ENCODE measurements at places on chromosomes 6 and 20.

- DNase-seq = peak; percentile 12
Measured at GRCh38 chr6:38110481-38110971, 291.0 kb downstream of the ZFAND3 start.

DNA sequence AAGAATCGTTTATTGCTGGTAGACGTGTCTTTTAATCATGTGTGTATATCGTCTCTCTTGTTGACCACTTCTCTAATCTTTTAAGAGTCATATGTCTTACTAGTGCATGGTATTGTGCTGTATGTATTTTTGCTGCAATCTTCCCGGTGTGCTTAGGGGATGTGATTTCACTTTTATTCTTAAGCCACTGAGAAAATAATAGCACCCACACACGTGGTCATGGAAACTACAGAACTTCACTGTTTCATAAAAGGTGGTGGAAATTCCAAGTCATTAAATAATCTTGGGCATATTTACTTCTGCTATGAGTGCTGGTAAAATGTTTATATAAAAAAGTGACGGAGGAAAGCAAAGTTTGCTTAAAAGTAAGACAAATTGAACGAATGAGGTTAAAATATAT, 3.0 kb upstream of the CDYL start:
- no peak for DNase-seq

DNA sequence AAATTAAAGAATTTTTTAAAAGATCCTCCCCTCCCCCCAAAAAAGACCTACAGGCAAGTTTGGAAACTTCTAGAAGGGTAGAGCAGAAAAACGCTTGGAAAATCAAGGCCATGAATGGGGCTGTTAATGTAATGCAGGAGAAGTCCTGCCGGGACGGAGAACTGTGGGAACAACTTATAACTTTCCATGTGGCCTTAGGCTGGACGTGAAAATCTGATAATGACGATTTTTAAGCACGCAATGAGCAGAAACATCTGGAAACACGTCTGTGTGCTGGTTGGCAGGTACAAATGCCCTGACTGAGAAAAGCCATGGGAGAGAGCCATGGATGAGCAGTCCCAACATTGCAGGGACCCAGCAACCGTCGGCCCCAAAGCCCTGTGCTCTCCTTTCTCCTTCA, 198.7 kb upstream of the RREB1 start:
- no peak for DNase-seq

GRCh38 chr6:85458782-85459181, 8.9 kb downstream of the NT5E start:
- no peak for DNase-seq

- no peak for DNase-seq
Measured at GRCh38 chr6:10396785-10397184, 18.1 kb downstream of the TFAP2A start.

DNA sequence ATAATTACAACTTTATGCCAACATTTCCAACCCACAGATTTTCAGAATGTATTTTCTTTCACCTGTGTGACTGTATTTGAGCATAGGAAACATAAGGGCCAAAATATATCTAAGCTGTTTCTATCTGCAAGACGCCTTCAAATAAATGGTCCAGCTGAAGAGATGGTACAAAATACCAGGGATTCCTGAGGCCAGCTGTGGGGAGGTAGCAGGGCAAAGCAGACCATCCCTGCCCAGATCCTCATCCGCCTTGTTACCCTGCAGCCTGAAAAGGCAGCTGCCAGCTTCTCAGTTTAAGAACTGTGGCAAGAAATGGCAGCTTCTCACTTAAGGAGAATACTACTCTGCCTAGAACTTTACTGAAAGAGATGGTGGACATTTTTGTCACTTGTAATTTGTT, 143.3 kb downstream of the KHDC1L start:
- no peak for DNase-seq
